ENCODE measurements at places on chromosomes 12 and 14. TPM values are rescaled to one million over a fixed set of nuclear protein-coding genes. Genes with fewer than 3 reads are reported as not detected.

CYP46A1 gene
- total RNA-seq = 0.11 TPM

ASB2 gene
- 0.76 TPM for total RNA-seq

CACNA2D4 gene
- not detected for total RNA-seq

JPH4 gene
- total RNA-seq = 0.07 TPM

KRT8 gene
- 5,279 TPM for total RNA-seq

KRT4 gene
- 2.1 TPM for total RNA-seq

TMPRSS12 gene
- not detected for total RNA-seq

DBX2 gene
- total RNA-seq = not detected

RNASE3 gene
- not detected for total RNA-seq

IL26 gene
- total RNA-seq = not detected

KRT77 gene
- not detected for total RNA-seq
